ENCODE measurements at places on chromosomes 5 and 9.

GRCh38 chr5:89827359-89827758 is 582.2 kb downstream of the CETN3 start:
- DNase-seq, result no peak

GRCh38 chr5:9423571-9423970 is 122.3 kb downstream of the SEMA5A start:
- no peak for DNase-seq

DNA sequence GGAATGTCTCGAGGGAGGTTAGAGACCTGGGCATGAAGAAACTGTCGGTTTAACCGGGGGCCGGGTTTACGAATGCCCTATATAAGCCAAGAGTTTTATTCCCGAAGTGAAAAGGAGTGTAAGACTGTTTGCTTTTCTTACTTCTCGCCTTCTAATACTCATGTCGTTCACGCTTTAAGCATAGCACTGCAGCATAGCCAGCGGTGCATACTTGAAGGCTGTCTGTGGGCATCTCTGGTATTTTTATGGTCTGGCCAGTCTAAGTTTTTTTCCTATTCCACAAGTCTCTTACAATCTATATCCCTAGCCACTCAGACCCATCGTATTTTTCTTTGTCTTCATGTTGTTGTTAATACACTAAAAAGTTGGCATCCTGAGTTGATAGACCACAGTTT is 1.2 kb downstream of the UHRF2 start:
- DNase-seq, result no peak

DNA sequence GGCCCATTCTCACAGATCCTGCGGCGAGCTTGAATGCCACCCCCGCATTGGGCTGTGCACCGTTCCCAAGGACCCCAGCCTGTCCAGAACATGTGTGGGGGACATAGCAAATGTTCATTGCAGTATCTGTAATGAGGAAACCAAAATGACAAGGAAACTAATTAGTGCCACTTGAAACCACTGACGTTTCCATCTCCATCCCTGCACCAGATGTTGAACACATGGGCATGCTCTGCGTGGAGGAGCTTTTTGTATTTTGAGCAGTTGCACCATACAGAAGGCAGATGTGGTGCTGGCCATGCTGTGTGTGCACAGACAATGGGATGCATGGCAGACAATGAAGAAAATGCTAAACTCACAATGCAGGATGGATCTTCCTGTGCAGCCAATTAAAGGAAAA is 437.7 kb downstream of the SEMA5A start:
- no peak for DNase-seq

DNA sequence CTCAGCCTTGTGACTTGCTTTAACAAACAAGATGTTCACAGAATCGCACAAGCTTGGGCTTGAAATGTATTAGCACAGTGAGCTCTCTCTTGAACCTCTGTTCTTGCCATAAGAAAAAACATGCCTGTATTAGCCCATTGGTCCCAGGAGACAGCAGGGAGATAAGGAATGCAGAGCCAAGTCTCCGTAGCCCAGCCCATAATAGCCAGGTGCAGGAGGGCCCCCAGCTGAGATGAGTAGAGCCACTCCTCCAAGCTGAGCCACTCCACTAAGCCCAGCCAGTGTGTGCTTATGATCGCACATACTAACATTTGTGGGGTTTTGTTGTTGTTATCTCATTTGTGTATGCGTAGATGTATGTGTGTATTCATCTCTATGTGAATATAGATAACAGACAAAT is 21.6 kb upstream of the SVEP1 start:
- DNase-seq, result no peak

GRCh38 chr5:88940713-88941112 is 57.7 kb upstream of the MEF2C start:
- DNase-seq, result no peak

GRCh38 chr5:145931718-145932117 is 4.7 kb upstream of the SH3RF2 start:
- DNase-seq, result no peak

DNA sequence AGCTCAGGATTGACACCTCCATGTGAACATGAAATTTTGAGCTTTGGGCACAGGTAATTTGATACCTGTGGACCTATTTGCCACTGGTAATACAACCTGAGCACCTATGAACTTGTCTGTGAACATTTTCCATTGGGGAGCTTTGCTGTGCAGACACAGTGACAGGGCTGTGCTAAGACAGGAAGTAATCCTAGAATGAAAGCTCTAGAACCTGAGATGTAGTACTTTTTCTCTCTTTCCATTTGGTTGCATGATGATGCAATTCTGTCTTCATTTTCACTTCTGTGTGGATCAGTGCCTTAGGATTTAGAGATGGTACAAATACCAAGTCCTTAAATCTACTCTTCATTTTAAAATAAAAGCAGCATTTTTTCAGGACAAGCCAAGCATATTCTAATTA is 216.9 kb downstream of the NR3C1 start:
- no peak for DNase-seq

DNA sequence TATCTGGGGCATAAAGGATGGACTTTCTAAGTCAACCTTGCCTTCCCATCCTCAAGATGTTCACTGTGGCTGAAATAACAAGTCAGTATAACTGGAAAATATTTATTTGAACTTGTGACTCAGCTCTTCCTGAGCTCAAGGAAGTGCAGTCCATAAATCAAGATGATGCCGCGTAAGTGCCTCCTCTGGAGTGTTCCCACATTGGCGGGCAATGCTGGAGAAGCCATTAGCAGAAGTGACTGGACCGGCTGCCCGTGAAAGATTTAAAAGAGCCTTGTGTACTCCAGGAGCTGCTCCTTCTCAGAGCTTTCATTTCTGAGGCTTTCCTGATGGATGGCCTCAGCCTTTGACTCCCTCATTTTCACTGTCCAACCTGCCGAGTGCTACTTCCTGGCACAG is 17.4 kb downstream of the TMOD1 start:
- DNase-seq, result no peak

GRCh38 chr5:157924931-157925729 is 66.2 kb upstream of the CLINT1 start:
- DNase-seq, result no peak

GRCh38 chr5:73915345-73915744 is 289.3 kb downstream of the ARHGEF28 start:
- no peak for DNase-seq

DNA sequence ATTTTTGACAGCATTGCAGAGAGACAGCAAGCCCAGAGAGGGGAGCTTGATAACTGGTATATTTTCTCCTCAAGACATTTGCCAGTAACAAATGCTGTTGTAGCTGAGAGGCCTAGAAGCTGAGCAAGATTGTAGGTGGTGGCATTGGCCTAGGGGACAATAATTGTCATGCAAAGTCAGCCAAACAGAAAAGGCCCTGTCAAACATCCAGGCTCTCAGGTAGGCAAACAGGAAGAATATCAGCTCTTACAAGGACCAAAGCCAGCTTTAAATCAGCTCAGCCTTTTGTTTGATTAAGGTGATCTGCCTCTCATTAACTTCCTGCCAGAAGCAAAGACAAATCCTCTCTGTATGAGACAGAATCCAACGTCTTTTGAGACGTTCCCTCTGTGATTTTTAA is 29.7 kb upstream of the BARX1 start:
- DNase-seq, result no peak

DNA sequence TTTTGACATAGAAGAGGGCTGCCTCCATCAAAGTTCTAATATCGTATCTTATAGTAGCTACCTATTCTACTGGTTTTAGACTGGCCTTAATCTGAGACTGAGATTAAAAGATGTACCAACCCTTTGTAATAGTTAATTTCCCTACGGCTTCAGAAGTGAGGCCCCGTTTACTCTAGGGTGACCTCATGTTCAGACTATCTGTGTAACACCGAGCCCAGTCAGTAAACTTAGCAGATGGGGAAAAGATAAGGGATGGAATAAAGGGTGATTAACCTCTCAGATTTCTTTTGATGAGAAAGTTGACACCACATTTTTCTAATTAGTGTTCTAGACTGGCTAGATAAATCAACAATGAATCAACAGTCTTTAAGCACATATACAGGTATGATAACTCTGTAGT is 283.1 kb downstream of the KCTD16 start:
- DNase-seq, result no peak

GRCh38 chr9:133843751-133844397 is 105.7 kb upstream of the SARDH start:
- DNase-seq, result no peak

- no peak for DNase-seq
Observed at GRCh38 chr9:87525546-87526303, 28.1 kb downstream of the DAPK1 start.

DNA sequence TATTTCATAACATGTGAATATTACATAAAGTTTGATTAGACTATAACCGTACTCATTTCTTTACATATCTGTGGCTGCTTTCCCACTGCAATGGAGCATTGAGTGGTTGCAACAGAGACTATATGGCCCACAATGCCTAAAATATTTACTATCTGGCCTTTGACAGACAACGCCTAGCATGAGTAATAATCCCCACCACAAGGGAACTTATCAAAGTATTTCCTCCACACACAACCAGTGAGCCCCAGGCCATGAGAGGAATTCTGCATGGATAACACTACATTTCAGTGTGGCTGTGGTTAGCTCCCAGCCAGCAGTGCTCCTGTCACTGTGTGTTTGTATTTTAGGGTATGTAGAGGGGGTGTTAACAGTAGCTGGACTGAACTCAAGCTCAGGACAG is 54.8 kb downstream of the FAM81B start:
- DNase-seq, result no peak

DNA sequence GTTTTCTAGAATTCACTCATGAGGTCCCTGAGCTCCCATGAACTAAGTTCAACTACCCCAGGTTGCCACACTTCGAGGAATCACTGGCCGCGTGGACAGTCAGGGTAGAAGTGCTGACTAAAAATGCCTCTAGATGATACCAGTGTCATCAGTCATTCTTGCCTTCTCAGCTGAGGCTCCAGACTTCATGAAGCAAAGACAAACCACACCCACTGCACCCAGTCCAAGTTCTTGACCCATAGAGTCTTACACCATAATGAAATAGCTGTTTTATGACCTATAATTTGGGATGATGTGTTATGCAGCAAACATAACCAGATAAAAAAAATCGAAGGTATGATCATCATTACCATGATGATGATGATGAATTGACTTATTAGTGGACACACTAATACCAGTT is 632.9 kb upstream of the TLE4 start:
- DNase-seq, result no peak

- no peak for DNase-seq
Observed at GRCh38 chr5:38888041-38888440, 42.2 kb downstream of the OSMR start.

DNA sequence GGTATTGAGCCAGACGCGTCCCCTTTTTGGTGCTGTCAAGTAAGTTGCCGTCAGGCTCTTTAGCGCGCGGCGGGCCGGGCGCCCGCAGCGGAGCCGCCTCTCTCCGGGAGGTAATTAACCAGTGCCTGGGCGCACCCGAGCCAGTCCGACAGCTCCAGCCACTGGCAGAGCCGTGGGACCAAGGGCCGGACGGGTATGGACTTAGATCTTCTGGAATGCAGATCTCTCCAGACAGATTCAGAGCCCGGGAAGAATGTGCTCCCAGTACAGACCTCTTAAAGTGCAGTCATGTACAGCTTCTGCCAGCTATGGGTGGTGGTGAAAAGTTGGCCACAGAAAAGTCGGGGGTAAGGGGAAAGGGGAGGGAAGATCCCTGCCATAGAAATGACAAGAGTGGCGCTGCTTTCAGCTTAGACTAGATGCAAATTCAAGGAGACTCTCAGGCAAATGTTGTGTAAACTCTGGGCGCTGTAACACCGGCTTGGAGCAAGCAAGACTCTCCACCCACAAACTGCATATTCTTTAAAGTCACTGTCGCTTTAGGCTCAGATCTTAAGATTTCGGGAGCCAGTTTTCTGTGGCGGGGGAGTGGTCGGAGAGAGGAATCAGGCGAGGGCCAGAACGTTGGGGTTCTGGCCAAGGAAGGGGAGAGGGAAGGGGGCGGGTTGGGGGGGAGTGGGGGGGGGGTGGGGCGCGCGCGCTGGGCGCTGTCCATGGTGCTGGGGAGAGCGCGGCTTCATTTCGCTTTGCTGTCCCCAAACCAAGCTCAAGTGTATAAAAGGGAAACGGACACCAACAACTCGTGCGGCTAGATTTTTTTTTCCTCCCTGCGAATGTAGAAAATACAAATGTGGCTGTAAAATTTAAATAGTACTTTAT is 29.2 kb downstream of the NR2F1 start:
- DNase-seq, result no peak

DNA sequence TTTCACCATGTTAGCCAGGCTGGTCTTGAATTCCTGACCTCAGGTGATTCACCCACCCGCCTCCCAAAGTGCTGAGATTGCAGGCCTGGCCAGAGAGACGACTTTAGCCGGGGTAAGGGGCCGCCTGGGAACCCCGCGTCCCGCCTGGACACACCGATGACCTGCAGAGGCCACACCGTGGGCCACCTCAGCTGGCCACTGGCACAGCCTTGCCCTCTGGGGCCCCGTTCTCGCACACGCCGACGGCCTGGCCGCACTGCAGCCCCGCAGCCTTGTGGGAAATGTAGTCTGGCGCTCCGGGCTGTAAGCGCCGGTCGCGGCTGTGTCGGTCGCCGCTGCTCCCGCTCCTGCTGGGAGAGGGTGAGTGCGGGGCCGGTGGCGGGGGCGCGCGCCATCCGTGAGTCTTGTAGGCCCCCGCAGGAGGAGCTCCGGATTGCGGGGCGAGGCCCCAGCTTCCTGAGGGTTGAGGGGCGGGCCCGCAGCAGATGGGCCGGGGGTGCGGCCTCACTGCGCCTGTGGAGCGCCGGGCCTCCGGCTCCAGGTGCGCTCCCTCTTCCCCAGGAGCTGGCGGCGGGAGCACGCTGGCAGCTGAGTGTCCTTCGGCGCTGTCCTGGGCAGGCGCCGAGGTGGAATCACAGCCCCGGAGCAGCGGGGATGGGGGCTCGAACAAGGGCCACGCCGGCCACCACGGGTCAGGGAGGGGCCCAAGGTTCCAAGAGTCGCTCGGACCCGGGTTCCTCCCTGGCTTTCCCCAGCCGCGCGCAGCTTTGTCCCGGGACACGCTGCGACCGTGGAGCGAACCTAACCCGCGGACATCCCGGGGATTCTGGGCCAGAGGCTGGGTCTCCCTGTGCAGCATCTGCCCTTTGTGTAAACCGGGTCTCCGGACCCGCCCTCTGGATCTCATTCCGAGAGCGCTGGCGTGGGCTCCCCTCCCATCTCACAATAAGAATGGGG is at the start of gene ZFP2:
ZFP2 (plus strand) TSS at position 299 of the 957 bp plus-strand sequence. CDS start 35,401 bp downstream, outside the sequence.
- DNase-seq, result no peak

- no peak for DNase-seq
Observed at GRCh38 chr5:137141779-137142178, 357.3 kb downstream of the SPOCK1 start.

DNA sequence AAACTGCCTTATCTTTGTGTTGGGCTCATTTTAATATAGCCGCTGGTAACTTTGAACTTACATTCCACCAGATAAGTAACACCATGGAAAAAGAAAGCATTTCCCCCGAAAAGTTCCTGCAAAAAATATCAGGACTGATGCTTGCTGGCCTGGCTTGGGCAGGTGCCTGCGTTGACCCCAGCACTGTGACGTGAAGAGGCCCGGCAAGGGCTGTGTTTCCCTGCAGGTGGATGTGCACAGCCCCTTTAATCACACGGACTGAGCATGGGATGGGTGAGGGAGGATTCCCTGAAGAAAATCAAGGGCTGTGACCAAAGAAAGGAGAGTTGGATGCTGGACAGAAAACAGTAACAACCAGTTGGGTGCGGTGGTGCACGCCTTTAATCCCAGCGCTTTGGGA is 138.2 kb downstream of the NSG2 start:
- DNase-seq, result no peak

Data from T-helper 22 cell (primary cell).